Activated CD4-positive, alpha-beta T cell treated with anti-CD3 and anti-CD28 coated beads, Interleukin-2, amount 10 ng/mL, durations not matched to agents 7 days and 5 days (primary cell): ENCODE measurements at places on chromosomes 5 and 9.

DNA sequence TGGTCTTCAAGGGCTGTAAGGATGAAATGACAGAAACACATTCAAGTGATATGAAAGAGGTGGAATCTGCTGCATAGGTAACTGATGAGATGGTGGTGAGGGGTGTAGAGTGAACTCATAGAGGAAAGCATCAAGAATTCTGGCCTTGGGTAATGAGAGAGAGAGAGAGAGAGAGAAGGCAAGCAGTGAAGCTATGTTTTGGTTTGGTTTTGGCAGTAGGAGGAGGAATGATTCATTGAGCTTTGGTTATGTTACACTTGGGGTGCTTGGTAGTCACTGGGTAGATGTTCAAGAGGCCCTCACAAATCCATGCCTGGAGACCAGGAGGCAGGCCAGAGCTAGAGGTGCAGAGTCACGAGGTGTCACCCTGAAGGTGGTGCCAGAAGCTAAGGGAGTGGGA lies 89.5 kb downstream of the EGFLAM start:
- DNase-seq: no peak

DNA sequence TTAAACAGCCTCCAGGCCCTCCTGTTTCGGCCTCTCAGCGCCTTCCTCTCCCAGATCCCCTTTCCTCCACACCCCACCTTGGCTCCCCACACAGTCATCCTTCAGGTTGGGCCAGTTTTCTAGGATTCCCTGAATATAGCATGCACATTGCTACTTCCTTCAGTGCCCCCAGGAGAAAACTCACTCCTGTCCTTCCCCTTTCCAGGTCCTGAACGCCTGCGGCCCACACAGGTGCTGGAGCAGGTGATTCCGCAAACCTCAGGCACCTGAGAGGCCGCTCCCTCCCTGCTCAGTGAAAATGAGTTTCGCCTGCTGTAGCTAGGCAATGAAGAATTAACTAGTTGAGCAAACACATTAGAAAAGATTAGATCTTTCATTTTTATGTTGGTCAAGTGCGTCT lies 185.0 kb downstream of the MED10 start:
- no peak for DNase-seq

- DNase-seq: no peak
Observed at GRCh38 chr5:172920447-172920849, 38.8 kb upstream of the RPL26L1 start.

GRCh38 chr9:77705636-77706035 lies 57.5 kb upstream of the GNA14 start:
- no peak for DNase-seq

GRCh38 chr9:137542486-137542885 lies 7.7 kb downstream of the PNPLA7 start:
- no peak for DNase-seq

DNA sequence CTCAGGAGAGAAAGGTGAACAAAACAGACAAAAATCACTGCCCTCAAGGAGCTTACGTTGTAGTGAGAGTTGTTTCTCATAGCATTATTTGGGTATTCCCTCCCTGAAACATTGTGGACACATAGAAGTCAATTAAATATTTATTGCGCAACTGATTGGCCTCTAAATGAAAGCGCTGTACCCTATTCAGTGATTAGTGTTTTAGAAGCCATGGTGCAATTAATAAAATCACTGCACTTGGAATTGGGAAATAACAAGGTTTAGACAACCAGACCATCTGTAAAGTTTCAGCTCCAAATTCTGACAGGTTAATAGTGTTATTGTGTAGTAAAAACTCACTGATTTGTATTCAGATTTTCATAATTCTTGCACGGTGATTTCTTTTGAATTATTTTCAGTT lies 35.9 kb downstream of the TNPO1 start:
- no peak for DNase-seq

GRCh38 chr5:35365758-35366157 lies 135.5 kb upstream of the PRLR start:
- no peak for DNase-seq

- DNase-seq: no peak
Observed at GRCh38 chr9:72467766-72468738, 53.4 kb upstream of the TMC1 start.

- DNase-seq: no peak
Observed at GRCh38 chr5:58462154-58462553, 2.3 kb upstream of the PLK2 start.

GRCh38 chr9:130639866-130640555 lies 24.4 kb upstream of the PRDM12 start:
- DNase-seq: no peak

DNA sequence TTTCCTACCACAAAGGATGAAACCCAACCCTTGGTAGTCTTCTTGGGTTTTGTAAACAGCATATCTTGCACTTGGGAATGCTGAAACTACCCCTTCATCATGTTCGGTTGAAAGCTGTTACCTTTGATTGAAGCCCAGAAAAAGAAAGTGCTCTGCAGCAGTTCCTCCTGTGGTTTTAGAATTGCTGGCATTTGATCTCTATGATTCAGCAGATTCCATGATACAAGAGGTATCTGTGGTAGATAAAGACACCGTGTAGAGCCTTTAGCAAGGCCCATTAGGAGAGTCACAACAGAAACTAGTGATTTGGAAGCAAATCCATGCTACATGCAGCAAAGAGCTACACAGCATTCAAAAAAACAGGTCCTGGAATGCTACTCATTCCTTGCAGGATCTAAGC lies 557.0 kb downstream of the TLE1 start:
- DNase-seq: no peak

- no peak for DNase-seq
Observed at GRCh38 chr9:73079326-73079725, 72.3 kb upstream of the ANXA1 start.

DNA sequence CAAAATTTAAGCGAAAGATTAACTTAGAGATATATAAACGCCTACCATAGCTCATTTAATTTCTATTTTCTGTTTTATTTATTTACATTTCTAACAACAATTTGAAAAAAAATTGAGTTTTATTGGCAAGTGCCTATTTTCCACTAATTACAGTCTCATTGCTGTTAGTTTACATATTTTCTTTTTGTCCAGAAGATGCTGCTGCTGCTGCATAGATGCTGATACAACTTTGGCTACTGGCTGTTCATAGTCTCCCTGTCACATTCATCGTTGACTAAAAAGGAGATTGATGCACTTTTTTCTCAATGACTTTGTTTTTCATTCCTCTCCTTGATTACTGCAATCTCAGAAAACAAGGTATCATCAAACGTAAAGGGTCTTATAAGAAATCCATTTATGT lies 235.4 kb downstream of the CDH9 start:
- DNase-seq: no peak

GRCh38 chr9:105881654-105882349 lies 187.5 kb downstream of the TMEM38B start:
- DNase-seq: peak; percentile 78

DNA sequence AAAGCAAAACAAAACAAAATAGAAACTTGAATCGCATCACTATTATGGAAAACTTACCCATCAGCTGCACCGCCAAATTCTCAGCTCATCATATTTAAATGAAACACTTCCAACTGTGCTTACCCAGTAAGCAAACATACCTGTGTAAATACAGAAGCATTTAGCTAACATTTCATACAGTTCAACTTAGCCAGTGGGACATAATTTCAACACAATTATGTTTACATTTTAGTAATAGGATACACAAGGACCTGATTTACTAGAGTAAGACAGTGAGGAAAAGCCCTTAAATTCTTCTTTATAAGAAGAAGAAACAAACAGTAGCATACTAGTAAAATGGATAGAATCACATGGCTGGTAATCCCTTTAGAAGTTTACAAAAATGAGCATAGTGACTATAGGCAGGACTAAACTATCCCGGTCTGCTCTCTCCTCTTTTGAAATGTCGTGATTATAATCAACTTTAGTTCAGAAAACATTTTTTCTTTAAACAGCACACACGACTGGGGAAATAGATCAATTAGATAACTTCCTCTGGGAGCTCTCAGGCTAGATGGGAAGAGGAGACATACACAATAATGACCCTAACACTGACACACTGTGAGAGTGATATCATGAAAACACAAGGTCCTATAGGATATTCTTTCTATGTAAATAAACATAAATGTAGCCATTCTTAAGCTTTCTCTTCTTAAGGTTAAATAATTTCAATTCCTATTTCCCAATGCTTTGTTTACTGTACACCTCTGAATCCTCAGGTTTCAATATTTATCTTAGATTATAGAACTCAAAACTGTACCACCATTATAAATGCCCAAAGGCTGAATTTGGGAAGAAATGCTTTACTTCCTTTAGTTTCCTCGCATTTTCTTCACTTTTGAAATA lies 15.9 kb upstream of the CDC20B start:
- no peak for DNase-seq

DNA sequence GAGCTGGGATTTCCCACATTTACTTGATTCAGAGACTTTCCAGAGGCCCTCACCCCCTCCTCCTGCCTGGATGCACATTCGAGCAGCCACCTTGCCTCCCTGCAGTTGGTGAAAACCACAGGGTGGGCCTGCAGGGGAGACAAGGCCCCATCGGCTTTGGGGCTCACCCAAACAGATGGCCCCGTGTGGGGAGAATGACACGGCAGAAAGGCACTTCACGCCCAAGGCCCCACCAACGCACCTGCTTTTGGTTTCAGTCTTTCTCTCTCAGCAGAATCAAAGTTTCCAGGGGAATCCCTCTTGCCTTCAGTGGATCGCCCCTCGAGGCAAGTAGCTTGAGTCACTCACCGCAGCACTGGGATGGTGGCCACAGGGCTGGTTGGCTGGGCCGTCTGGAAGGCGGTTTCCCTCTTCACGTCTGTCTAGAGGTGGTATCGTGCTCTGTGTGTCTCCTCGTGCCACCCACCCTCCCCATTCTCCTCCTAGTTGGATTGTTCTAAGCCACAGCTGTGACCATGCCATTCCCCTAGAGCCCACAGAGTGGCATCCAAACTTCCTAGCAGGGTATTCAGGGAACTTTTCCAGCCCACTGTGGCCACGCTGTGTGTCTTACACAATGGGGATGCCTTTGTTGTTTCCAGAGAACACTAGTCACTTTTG lies 31.8 kb downstream of the SEC61B start:
- peak; percentile 73 for DNase-seq

DNA sequence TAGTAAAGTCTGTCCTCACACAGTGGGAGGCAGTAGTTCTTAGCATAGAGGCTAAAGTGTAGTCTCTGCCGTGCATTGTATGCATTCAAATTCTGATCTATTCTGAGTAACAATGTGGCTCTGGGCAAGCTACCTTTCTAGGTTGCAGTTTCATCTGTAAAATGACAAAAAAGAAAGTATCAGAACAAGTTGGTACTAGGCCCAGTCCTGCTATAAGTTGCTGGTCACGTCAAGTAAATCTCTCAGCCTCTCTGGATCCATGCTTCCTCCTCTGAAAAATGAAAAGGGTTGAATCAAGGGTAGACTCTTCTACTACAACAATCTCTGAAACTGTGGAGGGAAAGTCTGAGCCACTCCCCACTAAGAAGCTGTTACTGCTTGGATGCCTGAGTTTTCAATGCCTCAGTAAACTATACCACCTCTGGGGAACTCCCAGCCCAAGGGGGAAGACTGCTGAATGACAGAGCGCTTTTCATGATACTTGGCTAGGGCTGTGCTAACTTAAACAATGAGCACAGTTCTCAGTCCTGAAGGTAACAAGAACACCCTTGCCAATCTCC lies 34.5 kb upstream of the SPARC start:
- DNase-seq: no peak

GRCh38 chr5:2480871-2481270 lies 270.6 kb downstream of the IRX2 start:
- DNase-seq: no peak

DNA sequence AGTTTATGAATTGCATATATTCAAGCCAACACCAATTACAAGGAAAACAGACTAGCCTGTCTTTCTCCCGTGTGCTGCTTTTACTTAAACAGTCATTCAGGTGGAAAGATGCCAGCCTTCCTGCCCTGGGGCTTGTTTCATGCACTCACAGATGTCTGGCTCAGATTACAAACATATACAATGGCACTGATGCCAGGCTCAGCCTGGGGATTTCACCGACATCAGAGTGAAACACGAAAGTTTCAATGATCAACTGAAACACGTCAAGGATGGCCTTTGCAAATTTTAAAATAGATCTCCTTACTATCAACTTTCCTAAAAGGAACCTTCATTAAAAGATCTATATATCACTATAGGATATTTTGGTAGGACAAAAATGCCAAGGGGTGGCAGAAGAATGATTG lies 1576.5 kb downstream of the EFNA5 start:
- DNase-seq: no peak

GRCh38 chr5:120655828-120656435 lies 191.8 kb downstream of the PRR16 start:
- no peak for DNase-seq

GRCh38 chr9:34475097-34475496 lies 16.5 kb downstream of the DNAI1 start:
- no peak for DNase-seq

GRCh38 chr9:84756731-84757130 lies 87.2 kb downstream of the NTRK2 start:
- no peak for DNase-seq

DNA sequence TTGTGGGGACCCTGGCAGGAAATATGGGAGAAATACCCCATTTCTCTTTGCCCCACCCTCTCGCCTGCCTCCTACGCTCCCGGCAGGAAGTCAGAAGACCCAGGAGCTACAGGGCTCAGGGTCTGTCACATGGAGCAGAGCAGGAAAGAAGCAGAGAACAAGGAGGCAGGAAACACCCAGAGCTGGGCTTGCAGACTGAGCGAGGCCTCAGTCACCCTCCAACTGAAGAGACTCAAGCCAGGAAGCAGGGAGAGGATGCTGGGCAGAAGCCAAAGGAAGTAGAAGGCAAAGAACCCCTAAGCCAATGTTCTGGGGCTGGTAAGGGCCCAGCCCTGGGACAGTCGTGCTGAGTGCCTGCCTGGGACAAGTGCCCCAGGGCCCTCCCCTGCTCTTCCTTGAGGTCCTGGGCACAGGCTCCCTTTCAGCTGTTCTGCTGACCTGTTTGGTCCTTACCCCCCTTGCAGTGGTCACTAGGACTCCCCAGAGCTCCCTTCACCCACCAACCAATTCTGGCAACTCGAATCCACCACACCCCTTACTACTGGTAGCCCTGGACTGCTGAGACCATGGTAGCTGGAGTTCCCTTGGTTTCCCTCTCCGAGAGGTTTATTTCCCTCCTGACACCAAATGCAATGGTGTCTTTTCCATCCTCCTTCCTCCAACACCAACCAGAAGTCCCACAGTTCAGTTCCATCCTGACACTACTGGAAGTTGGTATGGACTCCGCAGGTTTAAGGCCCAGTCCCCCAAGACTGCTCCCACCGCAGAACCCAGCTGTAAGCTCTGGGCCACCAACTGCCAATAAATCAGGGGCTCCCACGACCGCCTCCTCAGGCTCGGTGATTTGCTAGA lies 157.5 kb downstream of the COL23A1 start:
- no peak for DNase-seq

- no peak for DNase-seq
Observed at GRCh38 chr9:78437806-78438205, 140.9 kb downstream of the PSAT1 start.

DNA sequence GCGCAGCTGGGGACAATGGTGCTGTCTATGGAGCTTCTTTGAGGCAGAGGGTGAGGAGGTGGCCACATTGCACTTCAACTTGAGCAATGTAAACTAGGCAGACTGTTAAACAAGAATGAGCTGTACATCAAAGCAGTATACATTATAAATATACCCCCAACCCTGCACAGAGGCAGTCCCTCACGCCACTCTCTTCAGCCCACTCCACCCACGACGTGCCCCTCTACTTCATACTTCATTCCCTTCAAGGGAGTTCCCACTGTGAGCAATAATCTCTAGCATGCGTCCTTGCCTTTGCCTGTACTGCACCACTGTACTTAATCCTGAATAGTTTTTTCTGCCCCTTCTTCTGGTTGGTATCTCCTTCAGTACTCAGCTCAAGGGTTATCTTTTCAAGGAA lies 14.4 kb downstream of the TRPM3 start:
- no peak for DNase-seq
